ENCODE measurements at places on chromosomes 11 and 22.

- no peak for DNase-seq
Measured at GRCh38 chr11:65206901-65207300, 25.2 kb downstream of the CAPN1 start.

GRCh38 chr11:18731949-18732821 is 6.2 kb upstream of the IGSF22 start:
- DNase-seq, result peak; percentile 72

DNA sequence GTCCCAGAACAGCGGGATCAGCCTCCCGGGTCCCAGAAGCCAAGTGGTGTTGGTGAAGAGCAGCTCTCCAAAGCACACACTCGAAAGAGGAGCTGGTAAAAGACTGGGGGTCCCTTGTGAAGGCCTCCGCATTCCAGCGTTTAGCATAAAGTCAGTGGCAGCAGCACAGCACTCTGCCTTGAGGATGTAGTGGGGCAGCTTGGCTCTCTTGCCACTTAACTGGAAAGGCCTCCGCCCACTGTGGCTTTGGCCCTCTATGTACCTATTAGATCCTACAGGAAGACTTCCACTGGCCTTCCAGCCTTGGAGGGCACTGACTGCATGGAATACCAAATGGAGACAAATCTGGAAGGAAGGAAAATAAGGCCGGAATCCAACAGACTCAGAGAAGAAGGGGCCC is 1455.3 kb downstream of the BRD1 start:
- no peak for DNase-seq

- DNase-seq, result no peak
Measured at GRCh38 chr11:72584939-72585597, 89.2 kb downstream of the PDE2A start.

- DNase-seq, result no peak
Measured at GRCh38 chr22:37680191-37680851, 4.9 kb downstream of the LGALS1 start.

- no peak for DNase-seq
Measured at GRCh38 chr11:32154275-32154674, 63.4 kb downstream of the RCN1 start.

DNA sequence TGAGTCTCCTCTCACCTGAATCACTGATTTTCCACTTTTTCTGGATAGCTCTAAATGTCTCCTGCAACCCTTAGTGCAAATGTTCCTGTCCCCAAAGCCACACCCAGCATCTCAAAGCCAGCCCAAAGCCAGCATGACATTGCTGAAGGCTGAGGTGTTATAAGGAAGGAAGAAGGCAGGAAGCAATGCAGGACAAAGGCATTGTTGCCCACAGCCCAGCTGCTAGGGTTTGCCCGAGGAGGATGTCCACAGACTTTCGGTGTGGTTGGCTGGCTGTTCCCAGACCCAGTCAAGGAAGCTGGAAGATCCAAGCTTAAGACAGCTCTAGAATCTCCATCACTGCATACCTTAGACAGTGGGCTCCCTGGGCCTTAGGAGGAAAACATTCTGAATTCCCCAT is 23.5 kb downstream of the CHST1 start:
- no peak for DNase-seq

GRCh38 chr11:20000351-20001134 is 159.7 kb downstream of the DBX1 start:
- no peak for DNase-seq

GRCh38 chr11:61139387-61139786 is 21.8 kb downstream of the VPS37C start:
- DNase-seq, result no peak

- no peak for DNase-seq
Measured at GRCh38 chr11:101862391-101863233, 52.2 kb upstream of the CEP126 start.

GRCh38 chr11:44711787-44712608 is 14.8 kb upstream of the TSPAN18 start:
- DNase-seq, result no peak

DNA sequence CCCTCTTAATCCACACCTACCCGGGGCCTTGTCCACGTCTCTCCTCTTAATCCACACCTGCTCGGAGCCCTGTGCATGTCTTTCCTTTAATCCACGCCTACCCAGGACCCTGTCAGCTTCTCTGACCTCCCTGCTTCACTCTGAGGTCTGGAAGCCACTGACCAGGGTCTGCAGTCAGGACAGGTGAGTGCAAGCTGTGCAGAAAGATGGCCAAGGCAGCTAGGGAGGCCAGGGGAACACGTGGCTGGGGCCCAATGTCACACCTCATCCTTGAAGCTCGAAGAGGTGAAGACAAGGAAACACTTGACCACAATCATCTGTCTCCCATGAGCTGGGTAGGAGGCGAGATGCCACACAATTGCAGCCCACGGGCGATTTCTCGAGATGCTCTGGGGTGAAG is 1516.9 kb downstream of the BRD1 start:
- no peak for DNase-seq

GRCh38 chr11:11538277-11538960 is 83.4 kb downstream of the GALNT18 start:
- DNase-seq, result no peak

- no peak for DNase-seq
Measured at GRCh38 chr22:29316141-29316828, 788 bp upstream of the RASL10A start.

DNA sequence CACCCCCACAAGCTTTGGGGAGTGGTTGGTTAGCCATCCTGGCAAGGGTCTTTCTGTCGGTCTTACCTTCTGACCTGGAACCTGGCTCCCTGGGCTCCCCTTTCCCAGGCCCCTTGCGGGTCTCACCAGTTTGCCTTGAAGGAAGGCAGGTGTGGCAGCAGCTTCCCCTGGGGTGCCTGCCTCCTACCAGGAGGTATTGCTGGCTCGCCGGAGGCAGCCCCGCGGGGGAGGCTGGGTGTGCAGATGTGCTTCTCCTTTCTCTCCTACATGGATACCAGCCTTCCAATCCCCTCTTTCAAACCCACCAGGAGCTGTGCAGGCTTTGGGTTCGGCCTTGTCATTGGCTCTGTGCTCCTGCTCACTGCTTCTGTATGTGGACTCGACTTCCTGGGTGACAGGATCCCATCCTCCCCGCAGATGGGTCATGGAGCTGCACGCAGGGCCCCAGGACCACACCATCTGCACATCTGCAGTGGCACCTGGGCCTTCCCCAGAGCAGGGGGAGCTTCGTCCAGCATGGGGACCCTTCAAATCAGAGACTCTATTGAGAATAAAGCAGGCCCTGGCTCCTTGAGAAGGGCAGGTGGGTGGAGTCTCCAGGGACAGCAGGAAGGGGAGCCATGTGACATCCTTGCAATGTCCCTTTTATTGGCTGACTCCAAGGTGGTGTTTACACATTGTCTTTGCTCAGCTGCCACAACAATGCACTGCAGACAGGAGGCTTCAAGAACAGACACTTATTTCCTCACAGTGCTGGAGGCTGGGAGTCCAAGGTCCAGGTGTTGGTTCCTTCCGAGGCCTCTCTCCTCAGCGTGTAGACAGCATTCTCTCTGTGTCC is 592.0 kb downstream of the BRD1 start:
- DNase-seq, result no peak

- no peak for DNase-seq
Measured at GRCh38 chr22:46967445-46968358, 205.3 kb downstream of the TBC1D22A start.

DNA sequence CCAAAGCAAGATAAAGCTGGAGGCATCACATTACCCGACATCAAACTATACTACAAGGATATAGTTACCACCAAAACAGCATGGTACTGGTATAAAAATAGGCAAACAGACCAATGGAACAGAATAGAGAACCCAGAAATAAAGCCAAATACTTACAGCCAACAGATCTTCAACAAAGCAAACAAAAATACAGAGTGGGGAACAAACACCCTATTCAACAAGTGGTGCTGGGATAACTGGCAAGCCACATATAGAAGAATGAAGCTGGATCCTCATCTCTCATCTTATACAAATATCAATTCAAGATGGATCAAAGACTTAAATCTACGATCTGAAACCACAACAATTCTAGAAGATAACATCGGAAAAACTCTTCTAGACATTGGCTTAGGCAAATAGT is 50.0 kb upstream of the CLTCL1 start:
- no peak for DNase-seq

DNA sequence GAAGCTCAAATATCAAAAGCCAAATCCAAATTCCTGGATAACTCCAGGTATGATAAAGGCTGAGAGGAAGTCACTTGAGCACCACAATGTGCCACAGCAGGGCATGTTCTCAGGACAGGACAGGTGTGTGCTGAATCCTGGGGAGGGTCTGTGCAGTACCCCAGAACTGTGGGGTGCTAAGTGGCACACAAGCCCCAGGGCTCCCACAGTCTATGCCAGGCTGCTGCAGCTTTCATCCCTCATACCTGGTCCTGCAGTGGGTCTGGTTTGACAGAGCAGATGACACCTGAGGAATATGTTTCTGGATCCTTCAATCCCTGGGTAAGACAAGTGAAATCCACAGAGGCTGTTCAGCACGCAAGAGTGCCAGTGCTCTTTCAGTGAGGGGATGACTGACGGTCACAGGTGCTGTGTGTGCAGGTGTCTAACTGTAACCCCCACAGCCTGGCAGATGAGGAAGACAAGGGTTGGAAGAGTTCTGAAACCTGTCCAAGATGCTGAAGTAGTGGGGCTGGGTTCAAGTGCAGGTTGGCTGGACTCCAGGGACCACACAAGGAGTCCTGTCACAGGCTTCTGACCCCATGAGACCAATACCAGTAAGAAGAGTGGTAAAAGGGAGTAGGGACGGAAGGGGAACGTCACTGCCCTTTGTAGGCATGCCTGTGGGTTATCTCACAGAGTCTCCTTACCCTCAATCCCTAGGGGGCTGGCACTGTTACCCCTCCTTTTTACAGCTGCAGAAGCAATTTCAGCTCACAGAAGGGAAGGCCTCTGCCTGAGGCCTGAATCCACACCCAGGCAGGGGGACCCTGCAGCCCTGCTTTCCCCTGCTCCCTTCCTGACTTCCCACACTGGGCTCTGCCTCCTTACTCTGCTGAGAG is 14.1 kb downstream of the SERPIND1 start:
- DNase-seq, result no peak

DNA sequence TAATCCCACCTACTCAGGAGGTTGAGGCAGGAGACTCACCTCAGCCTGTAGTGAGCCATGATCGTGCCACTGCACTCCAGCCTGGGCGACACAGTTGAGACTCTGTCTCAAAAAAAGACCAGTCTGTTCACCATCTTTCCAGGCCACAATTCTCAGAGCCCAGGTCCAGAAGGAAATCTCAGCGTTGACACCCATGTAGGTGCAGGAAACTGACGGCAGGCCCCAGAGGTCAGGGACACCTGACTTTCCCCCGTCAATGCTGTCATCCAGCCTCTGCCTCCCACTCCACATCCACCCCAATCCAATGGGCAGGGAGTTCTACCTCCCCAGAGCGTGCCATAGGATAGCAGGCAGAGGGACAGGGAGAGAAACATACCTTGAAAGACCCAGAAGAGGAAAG is 5.9 kb upstream of the GRK2 start:
- no peak for DNase-seq

GRCh38 chr11:114250993-114251814 is 45.0 kb upstream of the NNMT start:
- no peak for DNase-seq

DNA sequence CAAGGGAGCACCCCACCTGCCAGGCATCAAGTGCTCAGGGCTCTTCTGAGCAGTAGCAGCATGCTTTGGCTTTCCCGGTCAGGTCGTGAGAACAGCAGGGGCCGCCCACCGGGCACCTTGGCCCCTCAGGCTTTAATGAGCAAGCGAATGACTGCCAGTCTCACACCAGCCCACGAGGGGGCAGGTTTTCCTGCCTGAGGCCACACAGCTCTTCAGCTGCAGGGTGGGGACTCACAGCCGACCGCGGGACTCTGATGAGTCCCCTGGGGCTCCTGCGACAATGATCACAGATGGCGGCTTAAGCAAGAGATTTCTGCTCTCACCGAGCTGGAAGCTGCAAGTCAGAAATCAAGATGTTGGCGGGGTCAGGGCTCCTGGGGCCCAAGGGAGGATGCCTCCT is 14.3 kb upstream of the FGF19 start:
- DNase-seq, result no peak

DNA sequence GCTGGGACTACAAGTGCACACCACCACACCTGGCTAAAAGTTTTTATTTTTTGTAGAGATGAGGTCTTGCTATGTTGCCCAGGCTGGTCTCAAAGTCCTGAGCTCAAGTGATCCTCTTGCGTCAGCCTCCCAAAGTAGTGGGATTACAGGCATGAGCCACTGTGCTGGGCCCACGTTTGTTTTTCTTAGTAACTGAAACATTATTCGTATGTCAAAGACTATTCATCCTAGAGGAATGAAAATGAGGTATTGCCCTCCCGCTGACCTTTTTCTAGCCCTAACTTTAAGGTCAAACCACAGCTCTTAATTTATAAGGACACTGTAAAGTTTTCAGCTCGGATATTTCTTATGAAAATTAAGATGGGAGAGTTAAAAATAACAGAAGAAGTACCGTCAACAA is 33.2 kb upstream of the PAX6 start:
- DNase-seq, result no peak

- no peak for DNase-seq
Measured at GRCh38 chr11:6747097-6747668, 24.6 kb downstream of the OR2AG2 start.

- no peak for DNase-seq
Measured at GRCh38 chr11:118896472-118896913, 12.8 kb downstream of the CXCR5 start.

GRCh38 chr11:19506816-19507486 is 205.7 kb upstream of the NAV2 start:
- no peak for DNase-seq

DNA sequence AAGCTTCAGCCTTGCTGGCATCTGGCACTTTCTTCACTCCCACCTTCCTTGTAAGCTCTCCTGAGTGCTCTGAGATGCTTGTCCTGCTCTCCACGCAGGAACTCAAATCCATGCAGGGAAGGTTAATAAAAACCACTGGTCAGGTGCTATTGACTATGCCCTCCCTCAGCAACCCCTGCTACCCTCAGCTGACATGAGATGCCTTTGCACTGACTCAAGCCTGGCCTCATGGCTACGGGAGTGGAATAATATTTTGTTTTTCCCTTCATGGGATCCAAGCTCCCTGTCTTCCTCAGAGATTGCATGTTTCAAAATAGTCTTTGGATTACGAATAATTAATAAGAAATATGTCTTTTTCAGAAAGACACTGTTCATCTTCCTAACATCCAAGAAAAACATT is 31.7 kb upstream of the ABCC8 start:
- no peak for DNase-seq

- DNase-seq, result no peak
Measured at GRCh38 chr11:108685419-108686130, 20.7 kb downstream of the DDX10 start.

DNA sequence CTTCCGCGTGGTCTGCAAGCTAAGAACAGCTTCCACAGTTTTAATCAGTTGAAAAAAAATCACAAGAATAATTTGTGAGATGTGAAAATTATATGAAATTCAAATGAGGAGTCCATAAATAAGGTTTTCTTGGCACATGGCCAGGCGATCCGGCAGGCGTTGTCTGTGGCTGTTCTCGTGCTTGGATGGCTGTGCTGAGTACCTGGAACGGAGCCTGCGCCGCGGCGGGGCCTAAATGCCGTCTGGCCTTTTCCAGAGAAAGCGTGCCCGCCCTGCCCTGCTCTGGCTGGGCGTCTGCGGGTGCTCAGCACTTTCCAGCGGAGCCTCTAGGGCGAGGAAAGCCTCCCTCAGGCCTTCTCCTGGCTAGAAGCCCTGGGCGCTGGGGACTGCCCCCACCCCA is 41.8 kb downstream of the OSBPL5 start:
- no peak for DNase-seq

Measured in effector memory CD8-positive, alpha-beta T cell (primary cell).